ENCODE measurements at places on chromosomes 6 and 20.

GRCh38 chr6:47034926-47035325 is 7.2 kb downstream of the ADGRF1 start:
- peak; percentile 99 for DNase-seq

DNA sequence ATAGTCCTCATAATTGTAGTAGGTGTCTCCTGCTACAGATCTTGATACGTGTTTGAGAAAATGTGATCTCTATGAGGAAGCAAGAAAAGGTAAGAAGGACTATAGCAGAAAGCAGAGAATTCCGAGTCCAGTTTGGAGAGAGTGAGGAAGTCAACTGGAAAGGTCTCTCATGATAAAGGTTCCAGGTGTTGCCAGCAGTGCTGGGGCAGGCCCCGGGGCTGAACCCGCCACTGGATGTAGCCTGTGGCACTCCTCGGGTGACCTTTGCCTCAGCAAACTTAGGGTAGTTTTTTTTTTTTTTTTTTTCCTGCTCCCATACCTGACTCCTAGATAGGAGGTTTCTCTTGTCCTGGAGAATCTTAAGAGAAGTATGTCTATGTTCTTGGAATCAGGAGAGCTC is 62.8 kb downstream of the FAM120B start:
- no peak for DNase-seq

GRCh38 chr20:51335329-51335841 is 207.1 kb downstream of the NFATC2 start:
- no peak for DNase-seq

DNA sequence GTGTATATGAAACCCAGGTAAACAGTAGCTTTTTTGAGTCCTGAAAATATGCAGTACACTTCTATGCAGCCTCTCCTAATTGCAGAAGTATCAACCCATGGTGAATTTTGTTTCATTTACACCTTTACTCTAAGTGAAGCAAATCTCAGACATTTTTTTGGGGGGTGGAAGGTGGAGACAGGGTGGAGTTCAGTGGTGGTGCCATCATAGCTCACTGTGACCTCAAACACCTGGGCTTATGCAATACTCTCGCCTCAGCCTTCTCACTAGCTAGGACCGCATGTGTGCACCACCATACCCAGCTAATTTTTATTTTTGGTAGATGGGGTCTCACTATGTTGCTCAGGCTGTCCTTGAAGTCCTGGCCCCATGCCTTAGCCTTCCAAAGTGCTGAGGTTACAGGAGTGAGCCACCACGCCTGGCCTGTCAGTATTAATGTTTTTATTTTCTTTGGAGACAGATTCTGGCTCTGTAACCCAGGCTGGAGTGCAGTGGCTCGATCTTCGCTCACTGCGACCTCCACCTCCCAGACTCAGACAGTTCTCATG is 80.3 kb downstream of the JARID2 start:
- DNase-seq, result no peak

DNA sequence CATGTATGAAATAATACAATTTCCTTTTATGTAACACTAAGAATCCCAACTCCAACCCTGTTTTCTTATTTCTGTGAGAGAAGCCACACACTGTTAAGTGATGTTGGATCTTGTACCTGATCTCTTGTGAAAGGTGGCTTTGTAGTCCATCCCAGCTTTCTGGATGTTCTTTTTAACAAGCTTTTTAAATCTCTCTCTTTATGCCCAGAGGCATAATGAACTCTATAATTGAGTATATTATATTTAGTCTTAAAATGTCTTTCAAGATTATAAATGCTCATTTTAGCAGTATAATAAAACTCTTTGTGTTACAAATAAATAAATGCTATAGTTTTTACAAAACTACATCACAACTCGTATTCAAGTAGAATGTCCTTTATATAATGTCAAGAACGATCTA is 922.1 kb downstream of the EPHA7 start:
- DNase-seq, result peak; percentile 20

All from NCI-H69 (cell line).